Esophagus muscularis mucosa (tissue), 4 donors: ENCODE measurements at places on chromosomes 3 and 15. TPM values are rescaled to one million over a fixed set of nuclear protein-coding genes. Genes with fewer than 3 reads are reported as not detected.

UBA7 gene
- total RNA-seq: 29.6 TPM

MASP1 gene
- 0.97 TPM for total RNA-seq

DNA sequence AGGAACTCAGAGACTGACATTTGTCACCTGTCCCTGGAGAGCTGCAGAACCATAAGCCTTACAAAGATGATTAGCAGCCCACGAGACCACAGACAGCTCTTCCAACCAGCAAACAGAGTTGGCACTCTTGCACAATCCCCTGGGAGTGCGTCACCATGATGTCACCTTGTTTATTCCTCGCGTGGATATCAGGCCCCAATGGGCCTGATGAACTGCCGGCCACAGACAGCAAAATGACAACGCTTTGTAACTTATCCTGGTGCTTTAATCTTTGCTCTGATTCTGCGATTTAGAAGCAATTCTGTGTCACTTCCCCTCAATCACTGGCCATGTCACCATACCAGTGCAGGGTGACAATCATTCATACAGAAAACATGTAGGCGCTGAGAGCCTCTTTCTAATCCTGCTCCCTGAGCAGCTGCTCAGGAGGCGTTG, 89.2 kb downstream of the TAMM41 start:
- no peak for DNase-seq

DNA sequence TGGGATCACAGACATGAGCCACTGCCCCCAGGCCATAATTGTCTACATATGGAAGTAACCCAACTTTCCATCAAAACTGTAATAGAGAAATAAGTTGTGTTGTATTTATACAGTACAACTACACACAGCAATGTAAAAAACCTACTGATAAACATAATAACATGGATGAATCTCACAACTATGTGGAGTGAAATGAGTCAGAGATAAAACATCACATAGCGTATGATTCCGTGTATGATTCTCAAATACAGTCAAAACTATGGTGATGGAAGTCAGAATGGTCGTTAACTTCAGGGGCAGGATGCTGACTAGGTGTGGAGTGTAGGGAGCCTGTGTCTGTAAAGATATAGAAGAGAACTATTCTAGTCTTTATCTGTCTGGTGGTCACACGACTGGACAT, 332.7 kb upstream of the SLCO3A1 start:
- no peak for DNase-seq

DNA sequence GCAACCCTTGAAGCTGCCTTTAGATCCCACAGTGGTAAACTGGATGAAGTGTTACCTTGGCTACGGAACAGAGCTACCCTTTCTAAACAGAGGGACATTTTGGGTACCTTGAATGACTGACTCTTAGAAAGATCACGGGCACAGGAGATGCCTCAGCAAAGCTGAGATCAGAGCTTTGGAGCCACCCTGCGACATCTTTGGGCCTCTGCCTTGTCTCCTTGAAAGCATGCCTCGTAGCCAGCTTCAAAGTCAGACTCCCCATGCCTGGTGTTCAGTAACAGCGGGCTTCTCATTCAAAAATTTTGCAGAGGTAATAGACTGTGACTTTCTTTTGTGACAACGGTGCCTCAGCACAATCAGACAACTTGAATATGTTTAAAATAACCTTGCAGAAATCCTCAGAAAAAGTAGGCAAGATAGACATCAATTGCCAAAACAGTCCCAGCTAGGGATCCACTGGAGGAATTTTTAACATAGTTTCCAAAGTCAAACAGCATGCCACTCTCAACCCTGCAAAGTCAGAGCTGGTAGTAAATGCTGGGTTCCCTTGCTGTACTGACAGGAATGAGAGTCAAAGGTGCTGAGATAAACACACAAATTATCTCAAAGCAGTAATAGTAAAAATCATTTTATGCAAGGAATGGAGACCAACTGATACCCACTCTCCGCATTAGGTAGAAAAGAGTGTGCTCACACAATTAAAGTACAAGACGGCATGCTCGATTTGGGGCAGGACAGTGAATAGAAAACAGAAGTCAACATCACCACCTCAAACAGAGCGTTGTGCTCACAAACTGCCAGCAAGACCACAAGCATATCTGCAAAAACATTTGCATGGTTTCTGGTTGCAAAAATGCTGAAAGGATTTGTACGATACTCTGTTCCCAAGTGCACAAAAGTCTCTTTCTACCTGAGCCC, 82.1 kb downstream of the MYO1E start:
- DNase-seq: no peak

- no peak for DNase-seq
Measured at GRCh38 chr3:19074257-19074900, 73.9 kb upstream of the KCNH8 start.

GRCh38 chr3:64164349-64164748, 60.9 kb downstream of the PRICKLE2 start:
- DNase-seq: no peak
